Stimulated activated CD4-positive, alpha-beta T cell treated with anti-CD3 and anti-CD28 coated beads, Interleukin-1b, Interleukin-23, amount 100 ng/mL, for 24 hours (primary cell): ENCODE measurements at places on chromosomes 6 and 20.

- DNase-seq: no peak
These were observed 32.5 kb downstream of the ADGRG6 start for GRCh38 chr6:142334294-142334693.

- DNase-seq: no peak
These were observed 12.1 kb upstream of the RAMACL start for GRCh38 chr6:166598441-166599138.

GRCh38 chr6:136095986-136096385 is 154.1 kb downstream of the MTFR2 start:
- no peak for DNase-seq

DNA sequence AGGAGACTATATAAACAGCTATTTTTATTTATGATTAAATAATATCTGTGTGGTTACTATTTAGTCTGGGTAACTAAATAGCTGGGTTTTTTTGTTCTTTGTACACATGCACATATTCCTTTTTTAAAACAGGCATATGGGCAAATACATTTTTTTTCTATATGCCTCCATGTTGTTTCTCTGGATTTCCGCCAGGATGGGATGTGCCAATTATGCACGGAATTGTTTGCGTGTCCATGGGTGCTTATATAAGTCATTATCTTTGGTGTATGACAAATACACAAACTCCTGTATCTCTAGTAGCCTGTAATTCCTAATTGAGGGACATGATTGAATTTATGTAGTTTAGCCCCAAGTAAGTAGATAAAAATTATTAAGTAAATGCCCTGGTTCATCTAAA is 226.9 kb downstream of the BCKDHB start:
- DNase-seq: no peak

DNA sequence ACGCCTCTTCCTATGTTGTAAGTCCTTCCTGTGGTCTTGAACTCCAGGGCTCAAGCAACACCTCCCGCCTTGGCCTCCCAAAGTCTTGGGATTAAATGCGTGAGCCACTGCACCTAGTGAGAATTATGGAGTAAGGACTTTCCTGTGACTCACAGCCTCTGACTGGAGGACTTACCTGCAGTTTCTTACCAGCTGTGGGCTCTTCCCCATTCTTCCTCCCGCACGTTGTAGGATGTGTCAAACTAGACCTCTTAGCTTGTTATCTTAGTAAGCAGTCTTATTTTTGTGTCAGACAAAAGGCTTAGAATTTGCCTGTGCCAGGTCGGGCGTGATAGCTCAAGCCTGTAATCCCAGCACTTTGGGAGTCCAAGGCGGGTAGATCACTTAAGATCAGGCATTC is 30.9 kb downstream of the BAK1 start:
- DNase-seq: no peak

GRCh38 chr6:125773387-125774341 is 17.1 kb upstream of the NCOA7 start:
- no peak for DNase-seq

- DNase-seq: no peak
These were observed 205.1 kb upstream of the SGK1 start for GRCh38 chr6:134523051-134523450.

GRCh38 chr6:150237626-150238025 is 94.8 kb downstream of the PPP1R14C start:
- DNase-seq: no peak

GRCh38 chr20:44211177-44212039 is 837 bp upstream of the OSER1 start:
- no peak for DNase-seq

GRCh38 chr6:50135968-50136367 is 86.2 kb upstream of the DEFB112 start:
- DNase-seq: no peak

DNA sequence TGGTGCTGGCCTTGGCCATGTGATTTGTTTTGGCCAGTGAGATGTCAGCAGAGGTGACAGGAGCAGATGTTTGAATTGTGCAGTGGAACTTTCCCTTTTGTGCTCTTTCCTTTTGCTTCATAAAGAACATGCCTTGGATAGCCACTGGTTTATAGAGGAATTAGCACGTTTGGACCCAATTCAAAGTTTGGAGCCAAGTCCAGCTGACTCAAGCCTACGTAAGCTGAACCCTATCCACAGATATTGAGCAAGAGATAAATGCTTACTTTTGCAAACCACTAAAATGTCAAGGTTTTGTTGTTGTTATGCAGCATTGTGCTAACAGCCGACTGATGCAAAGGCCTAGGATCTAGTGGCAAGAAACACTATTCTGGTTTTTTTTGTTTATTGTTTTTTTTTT is 230.9 kb upstream of the CITED2 start:
- DNase-seq: no peak

- no peak for DNase-seq
These were observed 9.2 kb upstream of the GUCA1A start for GRCh38 chr6:42163981-42164380.

DNA sequence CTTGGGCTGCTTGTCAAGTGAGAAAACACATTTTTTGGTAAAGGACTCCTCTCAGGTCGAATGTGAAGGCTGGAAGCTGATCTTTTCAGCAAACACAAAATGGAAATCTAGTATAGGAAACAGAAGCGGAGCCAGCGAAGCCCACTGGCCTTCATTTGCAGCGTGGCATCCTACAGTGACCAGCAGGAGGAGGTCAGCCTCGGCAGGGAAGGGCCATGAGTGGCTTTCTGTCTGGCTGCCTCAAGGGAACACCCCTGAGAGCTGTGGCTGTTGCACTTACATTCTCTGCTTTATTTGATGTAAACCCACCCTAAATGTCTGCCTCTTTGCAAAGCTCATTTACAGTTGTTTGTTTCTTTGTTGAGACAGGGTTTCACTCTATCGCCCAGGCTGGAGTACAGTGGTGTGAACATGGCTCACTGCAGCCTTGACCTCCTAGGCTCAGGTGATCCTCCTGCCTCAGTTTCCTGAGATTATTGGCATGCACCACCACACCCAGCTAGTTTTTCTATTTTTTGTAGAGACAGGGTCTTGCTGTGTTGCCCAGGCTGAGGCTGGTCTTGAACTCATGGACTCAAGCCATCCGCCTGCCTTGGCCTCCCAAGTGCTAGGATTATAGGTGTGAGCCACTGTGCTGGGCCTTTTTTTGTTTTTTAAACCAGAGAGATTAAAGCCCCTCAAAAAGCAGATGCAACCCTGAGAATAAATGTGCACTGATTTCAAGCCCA is 322.0 kb upstream of the SOX4 start:
- DNase-seq: no peak

GRCh38 chr6:9766240-9766915 is 648.5 kb downstream of the TFAP2A start:
- no peak for DNase-seq

GRCh38 chr6:54440549-54440948 is 132.3 kb downstream of the TINAG start:
- no peak for DNase-seq

DNA sequence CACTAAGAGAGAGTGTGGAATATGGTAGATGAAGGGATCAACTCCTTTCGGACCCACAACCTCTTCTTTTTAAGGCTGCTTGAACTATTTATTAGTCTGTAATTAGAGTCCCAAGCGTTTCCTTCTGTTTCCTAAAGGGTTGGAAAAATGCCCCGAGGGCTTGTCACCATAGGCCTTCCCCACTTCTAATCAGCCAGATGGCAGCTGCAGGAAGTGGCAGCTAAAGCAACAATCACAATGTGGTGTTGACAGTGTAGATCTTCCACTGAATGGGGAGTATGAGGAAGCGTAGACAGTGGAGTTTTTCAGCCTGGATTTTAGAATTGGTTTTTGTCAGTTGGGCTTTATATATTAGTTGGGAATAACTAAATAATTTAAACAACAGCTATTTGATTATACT is 40.6 kb downstream of the SLC35D3 start:
- no peak for DNase-seq

DNA sequence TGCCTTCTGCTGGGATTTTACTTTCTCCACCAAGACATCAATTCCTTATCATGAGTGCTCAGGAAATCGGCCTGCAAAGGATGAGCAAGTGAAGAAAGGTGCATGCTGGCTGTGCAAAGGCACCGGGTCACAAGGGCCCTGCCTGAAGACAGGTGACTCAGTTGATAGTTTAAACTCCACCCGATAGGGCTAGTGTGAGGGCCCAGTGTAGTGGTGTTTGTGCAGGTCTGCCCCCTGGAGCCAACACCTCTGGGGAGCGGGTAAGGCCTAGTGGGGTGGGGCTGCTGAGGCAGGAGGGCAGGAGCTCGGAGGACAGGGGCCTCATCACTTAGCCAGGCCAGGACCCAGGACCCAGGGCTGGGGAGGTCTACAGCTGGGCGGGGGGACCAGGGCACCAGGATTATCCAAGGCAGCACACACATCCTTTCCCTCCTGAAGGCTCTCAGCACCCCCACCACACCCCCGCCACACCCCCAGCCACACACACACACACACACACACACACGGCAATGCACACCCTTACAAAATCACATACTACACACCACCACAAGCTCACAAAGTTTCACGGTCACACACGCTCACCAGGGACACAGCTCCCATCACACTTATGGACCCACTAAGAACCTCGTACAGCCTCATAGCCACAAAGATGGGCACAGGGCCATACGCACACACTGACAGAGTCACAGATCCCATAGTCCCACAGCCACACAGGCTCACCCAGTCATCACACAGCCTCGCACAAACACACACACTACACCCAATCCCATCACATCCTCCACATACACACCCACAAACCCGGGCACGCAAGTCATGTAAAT is 75.4 kb downstream of the GRM4 start:
- DNase-seq: no peak

GRCh38 chr20:13447385-13448180 is 191.1 kb downstream of the TASP1 start:
- no peak for DNase-seq

- no peak for DNase-seq
These were observed 45.8 kb downstream of the GINS1 start for GRCh38 chr20:25453035-25453810.

GRCh38 chr6:439641-440167 is 48.2 kb downstream of the IRF4 start:
- DNase-seq: no peak

DNA sequence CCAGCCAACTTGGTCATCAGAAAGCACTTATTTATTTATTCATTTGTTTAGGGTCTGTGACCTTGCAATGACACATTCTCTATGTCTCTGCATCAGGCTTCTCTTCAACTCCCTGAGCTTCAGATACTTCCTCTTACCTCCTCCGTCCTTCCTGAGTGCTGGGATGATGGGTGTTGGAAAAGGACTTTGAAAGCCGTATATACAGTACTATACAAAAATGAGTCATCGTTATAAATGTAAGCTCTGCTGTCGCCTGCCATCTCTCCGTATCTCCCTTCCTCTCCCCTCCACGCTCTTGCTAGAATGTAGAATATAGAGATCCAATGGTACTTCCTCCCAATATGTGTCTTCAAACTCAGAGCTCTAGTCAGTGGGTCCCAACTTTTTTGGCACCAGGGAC is 91.9 kb upstream of the SALL4 start:
- DNase-seq: no peak

- DNase-seq: no peak
These were observed 12.7 kb upstream of the IFNGR1 start for GRCh38 chr6:137231895-137232294.

GRCh38 chr6:54579011-54579410 is 267.6 kb upstream of the FAM83B start:
- no peak for DNase-seq

DNA sequence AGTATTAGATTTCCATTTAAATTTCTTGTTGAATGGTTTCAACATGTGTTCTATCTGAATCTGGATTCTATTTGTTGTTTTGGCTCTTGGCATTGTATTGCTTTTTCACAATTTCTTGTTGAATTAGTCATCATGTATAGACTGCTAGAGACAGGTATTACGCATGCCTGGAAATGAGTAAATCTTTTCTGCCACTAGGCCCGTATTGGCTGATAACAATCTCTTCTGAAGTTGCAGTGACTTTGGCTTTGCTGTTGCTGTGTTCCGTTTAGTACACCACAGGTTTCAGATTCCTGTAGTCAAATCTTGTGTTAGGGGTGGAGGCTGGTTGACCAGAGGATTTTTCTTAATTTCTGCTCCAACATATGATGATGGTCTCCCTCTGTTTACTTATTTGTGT is 1339.4 kb downstream of the GRIK2 start:
- no peak for DNase-seq

GRCh38 chr20:43375591-43375990 is 82.1 kb upstream of the SRSF6 start:
- no peak for DNase-seq

GRCh38 chr6:1110164-1110563 is 201.7 kb upstream of the FOXQ1 start:
- no peak for DNase-seq

- DNase-seq: no peak
These were observed 34.1 kb downstream of the SESN1 start for GRCh38 chr6:109060571-109060970.

- DNase-seq: no peak
These were observed 67.6 kb downstream of the NUDT3 start for GRCh38 chr6:34324738-34325444.
